A549 treated with GW870086 at 1 μM for 4 hours (cell line): ENCODE measurements at places on chromosomes 1 and 21. TPM values are rescaled to one million over a fixed set of nuclear protein-coding genes. Genes with fewer than 3 reads are reported as not detected.

Gene VSIG8
- not detected in 5 replicates for total RNA-seq

Gene GOLT1A
- total RNA-seq: 4.2 to 7.0 TPM (median 4.8 TPM) in 5 replicates

Gene KLHDC9
- total RNA-seq: 1.4 to 2.0 TPM (median 1.6 TPM) in 5 replicates

Gene ALX3
- total RNA-seq: not detected in 5 replicates

Gene PCBP3
- 0.62 to 2.1 TPM (median 1.6 TPM) in 5 replicates for total RNA-seq

Gene CLCNKB
- 0.10 to 0.13 TPM (median 0.10 TPM) in 3 of 5 replicates, not detected in the others for total RNA-seq

Gene EXTL2
- total RNA-seq: 5.6 to 8.7 TPM (median 7.7 TPM) in 5 replicates

Gene FMO5
- total RNA-seq: 0.22 to 0.42 TPM (median 0.29 TPM) in 5 replicates

Gene WNT9A
- total RNA-seq: 6.1 to 8.5 TPM (median 7.8 TPM) in 5 replicates

Gene FAM163A
- total RNA-seq: not detected in 5 replicates

Gene BTG3
- 22.1 to 30.4 TPM (median 27.7 TPM) in 5 replicates for total RNA-seq

Gene ARMH1
- 0.38 to 1.1 TPM (median 0.54 TPM) in 5 replicates for total RNA-seq

Gene LMOD1
- total RNA-seq: not detected in 5 replicates

Gene OR2L13
- not detected in 5 replicates for total RNA-seq

Gene KLF17
- total RNA-seq: 0.57 to 0.67 TPM (median 0.63 TPM) in 5 replicates

Gene PADI4
- not detected in 5 replicates for total RNA-seq

Gene OR6N1
- total RNA-seq: not detected in 5 replicates

Gene CFHR1
- total RNA-seq: 0.19 to 0.23 TPM in 2 of 5 replicates, not detected in the others

Gene SH2D1B
- total RNA-seq: 0.10 to 0.15 TPM (median 0.10 TPM) in 5 replicates

Gene PLXNA2
- total RNA-seq: 2.0 to 2.6 TPM (median 2.2 TPM) in 5 replicates

Gene KRTAP19-1
- not detected in 5 replicates for total RNA-seq

Gene MAP3K7CL
- 1.4 to 2.6 TPM (median 1.6 TPM) in 5 replicates for total RNA-seq

Gene LRRIQ3
- 0.56 to 1.5 TPM (median 0.78 TPM) in 5 replicates for total RNA-seq

Gene DMBX1
- total RNA-seq: 0.70 to 1.2 TPM (median 1.1 TPM) in 5 replicates

Gene OLIG2
- not detected in 5 replicates for total RNA-seq

Gene WDR64
- not detected in 5 replicates for total RNA-seq

Gene F13B
- total RNA-seq: 0.06 to 0.09 TPM (median 0.08 TPM) in 3 of 5 replicates, not detected in the others

Gene CYP4A11
- not detected in 5 replicates for total RNA-seq

Gene PROK1
- total RNA-seq: not detected in 5 replicates

Gene TSPEAR
- not detected in 5 replicates for total RNA-seq

Gene DRAXIN
- total RNA-seq: 0.03 to 0.14 TPM (median 0.07 TPM) in 5 replicates

Gene ANKRD34A
- 0.17 to 0.37 TPM (median 0.21 TPM) in 5 replicates for total RNA-seq

Gene ATPAF1
- 33.8 to 36.1 TPM (median 35.8 TPM) in 5 replicates for total RNA-seq

Gene OPRD1
- total RNA-seq: 0.02 TPM in 3 of 5 replicates, not detected in the others
